ENCODE measurements at places on chromosomes 3 and 15. TPM values are rescaled to one million over a fixed set of nuclear protein-coding genes. Genes with fewer than 3 reads are reported as not detected.

Gene GOLGA8T
- total RNA-seq: 0.47 TPM

DNA sequence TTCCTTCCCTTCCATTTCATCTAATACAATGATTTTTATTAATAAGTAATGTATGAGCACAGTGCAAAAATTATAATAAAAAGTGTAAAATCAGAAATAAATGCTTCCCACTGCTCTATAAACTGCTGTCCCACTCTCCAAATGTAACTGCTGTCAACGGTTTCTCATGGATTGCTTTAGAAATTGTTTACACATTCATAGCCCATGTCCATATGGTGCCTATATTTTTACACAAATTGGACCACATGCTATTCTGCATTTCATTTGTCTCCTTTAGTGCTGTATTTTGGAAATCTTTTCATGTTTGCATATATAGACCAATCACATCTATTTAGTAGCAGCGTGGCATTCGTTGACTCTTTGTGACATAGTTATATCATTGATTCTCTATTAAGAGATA lies 164.7 kb upstream of the SLCO3A1 start:
- DNase-seq: no peak

Gene TRPC1
- 13.9 TPM for total RNA-seq

Gene BLM
- 26.2 TPM for total RNA-seq

DNA sequence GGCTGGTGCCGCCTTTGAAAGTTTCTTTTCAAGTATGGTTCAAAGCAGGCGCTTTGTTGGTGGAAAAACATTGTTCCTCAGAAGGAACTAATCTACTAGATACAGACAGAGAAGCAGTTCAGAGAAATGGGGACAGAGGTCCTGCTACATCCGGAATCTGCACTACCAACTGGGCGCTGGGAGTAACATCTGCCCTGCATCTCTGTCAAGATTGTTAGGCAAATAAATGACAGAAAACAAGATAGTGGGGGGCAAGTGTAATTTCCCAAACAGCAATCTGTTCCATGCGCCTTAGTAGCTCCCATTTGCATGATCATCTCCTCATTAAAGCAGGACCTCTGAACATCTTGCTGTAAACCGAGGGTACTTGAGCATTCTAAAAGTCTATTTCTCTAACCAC lies 17.4 kb downstream of the TLE3 start:
- DNase-seq: no peak

Gene RNU6-1
- not detected for total RNA-seq

GRCh38 chr15:40354408-40355171 lies 3.4 kb upstream of the DISP2 start:
- no peak for DNase-seq

DNA sequence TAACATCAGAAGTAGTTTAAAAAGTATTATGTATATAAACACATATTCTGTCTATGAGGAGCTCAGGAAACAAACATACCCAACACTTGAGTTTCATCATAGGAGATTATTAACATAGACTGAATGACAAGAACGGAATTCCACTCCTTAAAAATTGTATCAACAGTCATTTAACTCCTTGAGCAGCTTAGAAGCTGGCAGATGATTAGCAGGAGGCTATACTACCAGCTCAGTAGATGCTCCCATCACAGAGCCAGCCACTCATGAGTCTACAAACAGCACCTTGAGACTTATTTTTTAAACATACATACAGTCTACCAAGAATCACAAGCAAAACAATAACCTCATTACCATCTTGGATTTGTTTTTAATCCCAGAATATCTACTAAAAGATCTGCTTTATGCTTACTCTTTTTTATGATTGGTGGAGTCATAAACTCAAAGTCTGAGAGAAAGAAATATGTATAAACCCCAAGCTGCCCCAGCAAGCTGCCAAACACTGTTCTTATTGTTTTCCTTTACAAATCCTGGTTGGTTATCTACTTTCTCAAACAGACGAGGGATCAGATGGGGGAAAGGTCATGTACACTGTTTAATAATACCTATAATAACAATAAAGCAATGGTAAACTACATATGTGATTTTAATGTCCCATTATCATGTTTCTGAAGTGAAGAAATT lies 59.5 kb downstream of the CBLB start:
- DNase-seq: no peak

Gene ANKDD1A
- 1.8 TPM for total RNA-seq

Gene APOD
- total RNA-seq: 92.5 TPM

Gene LRIG1
- 137 TPM for total RNA-seq
